ENCODE measurements at places on chromosomes 1 and 21. TPM values are rescaled to one million over a fixed set of nuclear protein-coding genes. Genes with fewer than 3 reads are reported as not detected.

GRCh38 chr1:45365051-45365450, 24.8 kb upstream of the MUTYH start:
- no peak for DNase-seq

The MYOG gene
- 42.9 TPM for total RNA-seq

- DNase-seq = no peak
Measured at GRCh38 chr1:230824551-230824918, 43.8 kb downstream of the C1orf198 start.

DNA sequence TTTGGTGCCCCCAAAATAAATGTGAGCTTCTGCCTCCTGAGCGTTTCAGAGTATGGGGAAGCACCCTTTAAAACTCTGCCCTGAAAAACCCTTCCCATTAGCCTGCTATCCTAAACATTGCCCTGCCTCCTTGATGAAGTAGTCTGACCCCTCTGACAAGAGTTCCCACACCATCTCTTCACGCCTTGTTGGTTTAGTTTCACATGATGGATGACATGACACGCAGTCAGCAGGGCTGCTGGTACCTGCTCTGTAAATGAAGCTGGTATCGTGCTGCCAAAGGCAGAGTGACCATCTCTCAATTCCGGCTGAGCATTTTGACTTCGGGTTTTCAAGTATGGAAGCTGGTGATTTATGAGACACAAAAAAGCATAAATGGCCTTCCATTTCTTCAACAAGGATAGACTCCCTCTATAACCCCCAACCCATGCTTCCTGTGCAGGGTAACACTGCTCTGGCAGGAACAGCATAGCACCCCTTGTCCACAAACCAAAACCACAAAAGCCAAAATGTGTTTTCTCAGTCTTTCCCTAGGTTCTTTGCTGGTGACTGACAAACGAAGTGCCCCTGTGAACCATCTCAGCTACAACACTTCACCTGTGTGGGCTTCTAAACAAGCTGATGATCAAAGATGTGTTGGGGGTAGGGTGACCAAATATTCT, 444.6 kb downstream of the NUF2 start:
- DNase-seq = no peak

DNA sequence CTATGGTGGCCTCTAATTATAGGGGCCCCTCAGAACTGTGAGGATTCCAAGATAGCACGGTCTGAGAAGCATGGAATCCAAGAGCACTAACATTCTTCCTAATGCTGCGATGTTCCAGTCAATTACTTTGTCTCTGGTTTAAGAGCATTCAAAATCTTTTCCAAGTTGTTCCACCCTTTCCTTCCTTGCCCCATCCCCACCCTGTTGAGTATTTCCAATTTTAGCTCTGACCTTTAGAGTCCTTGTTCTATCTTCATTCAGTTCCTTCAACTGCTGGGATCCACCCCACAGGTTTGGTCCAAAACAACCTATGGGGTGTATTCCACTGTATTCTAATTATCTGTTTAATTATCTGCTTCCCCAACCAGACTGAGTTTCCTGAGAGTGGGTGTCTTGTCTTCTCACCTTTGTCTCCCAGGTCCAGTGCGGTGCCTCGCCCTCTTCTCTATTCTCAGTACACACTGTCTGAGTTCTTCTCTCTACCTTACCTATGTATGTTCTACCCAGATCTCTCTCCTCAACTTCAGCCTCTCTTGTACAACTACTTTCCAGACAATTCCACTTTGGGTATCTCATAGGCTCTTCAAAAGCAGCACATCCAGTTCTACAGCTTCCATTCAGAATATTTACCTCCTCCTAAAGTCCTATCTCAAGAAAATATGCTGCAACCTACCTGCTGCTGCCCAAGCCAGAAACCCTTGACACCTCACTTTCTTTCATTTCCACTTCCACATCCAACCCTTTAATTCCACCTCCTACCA, 25.0 kb upstream of the BCL9 start:
- DNase-seq = no peak

Data from psoas muscle (tissue), 8 donors.